ENCODE measurements at places on chromosomes 1 and 21.

DNA sequence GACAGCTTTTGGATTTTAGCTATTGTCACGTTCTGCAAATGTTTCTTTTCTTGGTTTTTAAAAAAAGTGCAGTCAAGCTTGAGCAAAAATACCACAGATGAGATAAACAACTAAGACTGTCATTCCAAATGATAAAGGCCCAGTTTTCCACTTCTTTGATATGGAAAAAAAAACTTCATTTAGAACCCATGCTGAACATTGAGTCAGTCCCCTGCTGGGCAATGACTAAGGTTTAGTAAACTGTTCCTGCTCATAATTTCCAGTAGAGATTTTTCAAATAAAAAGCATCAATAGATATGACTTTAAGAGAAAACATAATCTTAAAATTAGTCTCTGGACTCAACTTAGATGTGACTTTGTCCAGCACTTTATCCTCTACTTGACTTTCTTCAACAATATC, 167.9 kb upstream of the C8B start:
- DNase-seq: no peak

GRCh38 chr1:230158415-230159291, 91.6 kb downstream of the GALNT2 start:
- DNase-seq: no peak

DNA sequence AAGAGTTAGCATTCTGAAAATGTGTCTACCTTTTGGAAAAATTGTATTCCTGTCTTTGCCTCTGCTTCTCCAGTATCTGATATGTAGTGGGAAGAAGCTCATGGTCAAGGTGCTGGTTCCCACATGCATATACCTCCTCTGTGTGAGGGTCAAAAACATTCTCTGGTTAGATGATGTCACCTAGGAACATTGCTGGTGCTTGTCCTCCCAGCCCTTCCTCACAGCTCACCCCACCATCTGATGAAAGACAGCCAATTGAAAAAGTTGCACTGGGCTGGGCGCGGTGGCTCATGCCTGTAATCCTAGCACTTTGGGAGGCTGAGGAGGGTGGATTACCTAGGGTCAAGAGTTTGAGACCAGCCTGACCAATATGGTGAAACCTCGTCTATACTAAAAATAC, 154.4 kb downstream of the NR5A2 start:
- DNase-seq: no peak

DNA sequence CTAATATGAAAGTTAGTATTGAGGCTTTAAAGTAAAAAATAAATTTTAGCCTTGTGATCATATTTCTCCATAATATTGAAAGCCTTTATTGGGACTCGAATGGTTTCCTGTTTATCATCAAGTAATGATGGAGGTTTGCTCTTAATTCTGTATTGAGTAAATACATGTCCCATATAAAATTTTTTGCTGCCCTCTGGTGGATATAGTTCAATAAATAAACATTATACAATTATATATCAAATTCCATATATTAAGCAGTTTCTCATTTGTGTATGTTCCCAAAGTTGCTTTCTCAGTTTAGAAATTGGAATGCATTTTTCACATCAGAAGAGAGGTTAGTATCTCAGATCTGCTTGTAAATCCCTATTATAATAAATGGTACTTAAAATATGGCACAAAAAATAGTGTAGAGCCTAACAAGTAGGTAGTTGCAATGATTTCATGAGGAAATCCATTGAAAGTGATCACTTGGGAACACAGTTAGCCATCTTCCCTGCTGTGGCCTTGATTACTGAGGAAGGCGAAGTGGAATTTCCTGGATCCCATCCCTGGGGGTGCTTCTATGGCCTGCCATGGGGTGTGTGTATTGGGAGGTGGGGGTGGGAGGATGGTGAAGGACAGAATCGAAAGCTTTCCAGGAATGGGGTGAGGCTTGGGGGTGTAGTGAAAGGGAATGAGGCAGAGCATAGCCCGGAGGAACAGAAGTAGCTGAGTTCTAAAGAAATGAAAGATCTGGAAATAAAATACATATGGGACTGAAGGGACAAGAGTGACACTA, 84.1 kb upstream of the C21orf91 start:
- no peak for DNase-seq

- no peak for DNase-seq
Observed at GRCh38 chr21:29242201-29242600, 56.5 kb upstream of the BACH1 start.

GRCh38 chr1:47465605-47466004, 27.8 kb downstream of the FOXD2 start:
- no peak for DNase-seq

Data from activated naive CD4-positive, alpha-beta T cell treated with anti-CD3 and anti-CD28 coated beads for 36 hours (primary cell).